ENCODE measurements at places on chromosomes 13 and 19. TPM values are rescaled to one million over a fixed set of nuclear protein-coding genes. Genes with fewer than 3 reads are reported as not detected.

DNA sequence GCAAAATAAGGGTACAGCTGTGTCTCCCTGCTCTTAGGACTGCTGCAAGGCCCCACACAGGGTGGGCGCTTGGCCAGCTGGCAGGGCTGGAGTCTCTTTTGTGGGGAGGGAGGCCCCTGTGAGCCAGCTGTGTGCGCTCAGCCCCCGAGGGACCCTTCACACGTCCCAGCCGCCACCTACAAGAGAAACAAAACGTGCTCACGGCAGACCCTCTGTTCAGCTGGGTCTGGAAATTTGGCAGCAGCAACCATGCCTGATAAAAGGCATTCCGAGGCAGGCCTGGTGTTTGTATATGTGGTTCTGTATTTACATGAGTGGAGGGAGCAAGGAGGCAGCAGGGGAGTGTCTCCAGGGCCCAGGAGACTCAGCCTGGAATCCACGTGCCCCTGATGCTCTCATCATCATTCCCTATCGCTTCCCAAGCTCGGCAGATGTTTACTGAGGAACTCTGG lies 49.7 kb downstream of the CRTC1 start:
- no peaks in the 10 kb centered on the region for H3K27me3 ChIP-seq
- peak; percentile 78 for DNase-seq
- no peak overlapping the region for H3K4me3 ChIP-seq
- H3K4me1 ChIP-seq, result peaks cover 24% of the 10 kb centered on the region
- H3K27ac ChIP-seq, result no peak overlapping the region

GRCh38 chr13:77398825-77399620 lies 72.1 kb upstream of the MYCBP2 start:
- no peaks in the 10 kb centered on the region for H3K27me3 ChIP-seq
- no peak overlapping the region for H3K27ac ChIP-seq
- peak; percentile 15 for DNase-seq

GRCh38 chr19:38989066-38989605 lies 13.6 kb upstream of the FBXO17 start:
- H3K4me3 ChIP-seq, result no peak overlapping the region
- H3K27me3 ChIP-seq, result no peaks in the 10 kb centered on the region
- DNase-seq, result peak; percentile 15
- peaks cover 11% of the 10 kb centered on the region for H3K4me1 ChIP-seq
- H3K27ac ChIP-seq, result no peak overlapping the region

DNA sequence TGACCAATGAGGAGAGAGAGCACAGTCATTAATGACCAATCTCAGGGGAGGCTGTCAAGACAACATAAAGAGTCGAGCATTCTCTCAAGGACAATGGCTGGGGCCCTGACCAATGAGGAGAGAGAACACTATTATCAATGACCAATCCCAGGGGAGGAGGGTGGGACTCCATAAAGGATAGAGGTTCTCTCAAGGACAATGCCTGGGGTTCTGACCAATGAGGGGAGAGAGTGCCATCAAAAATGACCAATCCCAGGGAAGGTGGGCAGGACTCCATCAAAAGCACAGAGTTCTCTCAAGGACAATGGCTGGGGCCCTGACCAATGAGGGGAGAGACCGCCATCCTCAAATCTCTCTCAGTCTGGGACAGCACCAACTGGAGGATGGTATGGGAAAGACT lies 3.3 kb upstream of the KLK11 start:
- no peaks in the 10 kb centered on the region for H3K36me3 ChIP-seq
- no peak overlapping the region for H3K4me3 ChIP-seq
- H3K27ac ChIP-seq, result no peak overlapping the region
- peak; percentile 76 for DNase-seq

DNA sequence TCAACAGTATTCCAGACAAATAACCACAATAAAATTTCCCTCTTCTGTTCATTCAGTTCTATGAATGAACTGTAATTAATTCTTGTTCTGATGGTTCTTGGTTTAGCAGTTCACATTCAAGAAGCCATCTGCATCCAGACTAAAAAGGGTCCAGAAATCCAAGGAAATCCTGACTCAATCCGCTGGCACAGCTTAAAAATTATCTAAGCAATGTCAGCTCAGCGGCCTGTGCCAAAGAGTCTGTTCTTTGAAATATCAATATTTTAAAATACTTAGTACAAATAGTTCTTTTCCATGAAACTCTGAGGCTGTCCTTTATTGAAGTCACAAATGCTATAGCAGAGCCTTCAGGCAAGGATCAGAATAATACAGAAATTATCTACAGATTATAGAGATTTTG lies 57.2 kb downstream of the DHRS12 start:
- no peak overlapping the region for H3K4me3 ChIP-seq
- H3K36me3 ChIP-seq, result no peaks in the 10 kb centered on the region
- H3K27ac ChIP-seq, result peak overlapping the region; percentile 75
- peaks cover 35% of the 10 kb centered on the region for H3K4me1 ChIP-seq

GRCh38 chr19:7994928-7995809 lies 10.3 kb downstream of the ELAVL1 start:
- no peaks in the 10 kb centered on the region for H3K36me3 ChIP-seq
- peaks cover under 1% of the 10 kb centered on the region for H3K4me1 ChIP-seq
- no peak overlapping the region for H3K4me3 ChIP-seq
- no peaks in the 10 kb centered on the region for H3K27me3 ChIP-seq
- H3K27ac ChIP-seq, result no peak overlapping the region

DNA sequence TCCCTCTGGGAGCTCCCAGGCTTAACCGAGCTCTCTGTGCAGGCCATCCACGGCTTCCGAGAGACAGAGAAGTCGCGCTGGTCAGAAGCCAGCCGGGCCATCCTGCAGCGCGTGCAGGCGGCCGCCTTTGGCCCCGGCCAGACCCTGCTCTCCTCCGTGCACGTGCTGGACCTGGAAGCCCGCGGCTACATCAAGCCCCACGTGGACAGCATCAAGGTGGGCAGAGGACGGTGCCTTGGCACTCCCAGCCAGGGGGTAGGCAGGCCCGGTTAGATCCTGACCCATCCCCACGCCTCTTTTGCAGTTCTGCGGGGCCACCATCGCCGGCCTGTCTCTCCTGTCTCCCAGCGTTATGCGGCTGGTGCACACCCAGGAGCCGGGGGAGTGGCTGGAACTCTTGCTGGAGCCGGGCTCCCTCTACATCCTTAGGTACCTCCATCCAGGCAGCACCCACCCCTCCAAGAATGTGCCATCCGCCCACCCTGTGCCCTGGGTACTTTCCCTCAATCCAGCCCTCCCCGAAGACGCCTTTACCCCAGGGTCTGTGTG lies 1.5 kb downstream of the PSPN start:
- H3K4me1 ChIP-seq, result peaks cover 8% of the 10 kb centered on the region
- no peaks in the 10 kb centered on the region for H3K36me3 ChIP-seq
- H3K27ac ChIP-seq, result peak overlapping the region; percentile 26

GRCh38 chr13:31485183-31485582 lies 254.1 kb upstream of the RXFP2 start:
- no peak overlapping the region for H3K4me3 ChIP-seq
- no peak for DNase-seq
- no peaks in the 10 kb centered on the region for H3K27me3 ChIP-seq
- H3K27ac ChIP-seq, result no peak overlapping the region

Gene NMRK2
- 1.7 TPM for total RNA-seq

Gene HCN2
- 6.6 TPM for total RNA-seq

Gene KASH5
- total RNA-seq, result 72.8 TPM

Gene TMC4
- total RNA-seq, result 0.43 TPM

Gene TNNT1
- total RNA-seq, result 13.0 TPM

Gene MCEMP1
- not detected for total RNA-seq
